ENCODE measurements at places on chromosomes 11 and 22.

- DNase-seq = no peak
These were observed 32.4 kb upstream of the MYH9 start for GRCh38 chr22:36419912-36420882.

DNA sequence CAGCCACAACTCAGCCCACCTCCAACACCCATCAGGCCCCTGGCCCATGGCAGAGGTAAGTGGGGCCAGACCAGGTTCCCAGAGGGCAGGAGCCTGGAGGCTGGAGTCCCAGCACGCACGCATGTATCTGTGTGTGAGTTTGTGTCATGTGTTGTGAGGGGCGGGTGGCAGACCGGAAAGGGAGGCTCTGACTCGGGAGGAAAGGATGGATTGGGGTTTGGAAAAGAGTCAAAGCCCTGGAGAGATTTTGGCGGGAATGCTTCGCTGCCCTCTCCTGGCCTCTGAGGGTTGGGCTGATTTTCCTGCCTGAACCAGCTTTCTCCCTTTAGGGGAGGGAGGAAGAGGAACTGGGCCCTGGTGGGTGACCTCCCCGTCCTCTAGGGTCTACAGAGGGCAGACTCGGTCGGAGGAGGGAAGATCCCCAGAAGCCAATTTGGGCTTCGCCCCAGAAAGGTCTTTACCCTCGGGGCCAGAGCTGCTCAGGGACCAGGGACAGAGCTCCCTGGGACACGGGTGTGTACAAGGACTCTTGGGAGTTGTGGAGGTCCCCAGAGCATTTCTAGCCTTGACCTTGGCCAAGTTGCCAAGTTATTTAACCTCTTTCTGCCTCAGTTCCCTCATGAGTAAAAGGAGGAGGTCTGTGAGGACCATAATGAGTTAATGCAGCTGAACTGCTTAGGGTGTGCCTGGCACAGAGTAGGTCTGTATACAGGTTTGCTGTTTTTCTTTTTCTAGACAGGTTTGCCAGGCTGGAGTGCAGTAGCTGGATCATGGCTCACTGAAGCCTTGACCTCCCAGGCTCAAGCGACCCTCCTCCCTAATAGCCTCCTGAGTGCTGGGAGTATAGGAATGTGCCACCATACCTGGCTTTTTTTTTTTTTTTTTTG lies 6.9 kb downstream of the C11orf68 start:
- DNase-seq = no peak

GRCh38 chr11:34331329-34331728 lies 26.5 kb downstream of the ABTB2 start:
- peak; percentile 42 for DNase-seq

DNA sequence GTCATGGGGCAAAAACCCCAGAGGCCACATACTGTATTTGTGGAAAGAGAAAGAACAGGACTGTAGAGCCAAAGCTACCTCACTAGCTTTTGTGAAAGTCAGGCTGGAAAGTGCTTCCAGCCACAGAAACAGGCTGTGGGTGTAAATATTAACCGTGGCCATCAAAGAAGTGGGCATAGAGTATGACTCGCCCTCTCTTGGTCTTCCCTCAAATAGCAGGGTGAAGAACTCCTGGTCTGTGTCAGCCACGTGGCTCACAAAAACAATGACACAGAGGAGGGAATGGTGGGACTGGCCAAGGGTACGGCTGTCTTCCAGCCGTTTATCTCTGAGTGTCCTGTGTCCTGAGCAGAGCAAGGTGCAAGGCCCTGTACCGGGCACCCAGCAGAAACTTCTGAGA lies 37.6 kb upstream of the UBASH3B start:
- no peak for DNase-seq

GRCh38 chr11:123434262-123434661 lies 4.2 kb downstream of the GRAMD1B start:
- DNase-seq = no peak

DNA sequence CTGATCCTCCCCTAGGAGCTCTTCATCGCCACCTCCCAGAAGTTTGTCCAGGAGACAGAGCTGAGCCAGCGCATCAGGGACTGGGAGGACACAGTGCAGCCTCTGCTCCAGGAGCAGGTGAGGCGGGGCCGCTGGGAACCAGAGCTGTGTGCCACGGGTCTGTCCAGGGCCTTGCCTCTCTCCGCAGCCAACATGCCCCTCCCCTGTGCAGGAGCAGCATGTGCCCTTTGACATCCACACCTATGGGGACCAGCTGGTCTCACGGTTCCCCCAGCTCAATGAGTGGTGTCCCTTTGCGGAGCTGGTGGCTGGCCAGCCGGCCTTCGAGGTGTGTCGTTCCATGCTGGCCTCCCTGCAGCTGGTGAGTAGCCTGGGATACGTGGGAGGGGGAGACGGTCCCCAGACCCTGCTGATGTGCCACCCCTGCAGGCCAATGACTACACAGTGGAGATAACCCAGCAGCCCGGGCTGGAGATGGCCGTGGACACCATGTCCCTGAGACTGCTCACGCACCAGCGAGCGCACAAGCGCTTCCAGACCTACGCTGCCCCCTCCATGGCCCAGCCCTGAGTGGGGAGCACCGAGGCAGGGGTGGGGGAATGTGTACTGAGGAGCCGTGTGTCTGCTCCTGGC lies 2.5 kb downstream of the SCO2 start:
- DNase-seq = no peak

- no peak for DNase-seq
These were observed 44.0 kb downstream of the LIF start for GRCh38 chr22:30202531-30203006.

GRCh38 chr22:44604991-44605390 lies 97.0 kb upstream of the PRR5 start:
- no peak for DNase-seq

GRCh38 chr11:117823946-117824420 lies 561 bp downstream of the FXYD2 start:
- DNase-seq = no peak

- no peak for DNase-seq
These were observed 1.6 kb downstream of the CD5 start for GRCh38 chr11:61103851-61104423.

GRCh38 chr11:70844387-70844786 lies 408.0 kb downstream of the SHANK2 start:
- no peak for DNase-seq

DNA sequence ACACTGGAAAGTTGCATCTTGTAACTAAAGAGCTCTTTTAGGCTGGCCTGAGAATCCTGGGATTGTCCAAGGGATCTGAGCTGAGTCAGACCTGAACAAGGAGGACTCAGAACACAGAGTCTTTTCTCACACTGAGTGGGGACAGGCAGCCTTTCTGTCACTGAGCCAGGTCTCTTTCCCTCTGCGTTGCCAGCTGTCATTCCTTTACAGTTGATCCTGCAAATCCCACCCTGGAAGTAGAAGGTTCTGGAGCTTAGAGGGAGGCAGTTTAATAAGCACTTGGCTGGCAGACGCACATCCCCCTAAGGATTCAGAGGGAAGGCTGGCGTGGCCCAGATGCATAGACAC lies 76.3 kb upstream of the SUSD2 start:
- DNase-seq = no peak

- DNase-seq = no peak
These were observed 139.0 kb upstream of the NAV2 start for GRCh38 chr11:19573666-19574065.

DNA sequence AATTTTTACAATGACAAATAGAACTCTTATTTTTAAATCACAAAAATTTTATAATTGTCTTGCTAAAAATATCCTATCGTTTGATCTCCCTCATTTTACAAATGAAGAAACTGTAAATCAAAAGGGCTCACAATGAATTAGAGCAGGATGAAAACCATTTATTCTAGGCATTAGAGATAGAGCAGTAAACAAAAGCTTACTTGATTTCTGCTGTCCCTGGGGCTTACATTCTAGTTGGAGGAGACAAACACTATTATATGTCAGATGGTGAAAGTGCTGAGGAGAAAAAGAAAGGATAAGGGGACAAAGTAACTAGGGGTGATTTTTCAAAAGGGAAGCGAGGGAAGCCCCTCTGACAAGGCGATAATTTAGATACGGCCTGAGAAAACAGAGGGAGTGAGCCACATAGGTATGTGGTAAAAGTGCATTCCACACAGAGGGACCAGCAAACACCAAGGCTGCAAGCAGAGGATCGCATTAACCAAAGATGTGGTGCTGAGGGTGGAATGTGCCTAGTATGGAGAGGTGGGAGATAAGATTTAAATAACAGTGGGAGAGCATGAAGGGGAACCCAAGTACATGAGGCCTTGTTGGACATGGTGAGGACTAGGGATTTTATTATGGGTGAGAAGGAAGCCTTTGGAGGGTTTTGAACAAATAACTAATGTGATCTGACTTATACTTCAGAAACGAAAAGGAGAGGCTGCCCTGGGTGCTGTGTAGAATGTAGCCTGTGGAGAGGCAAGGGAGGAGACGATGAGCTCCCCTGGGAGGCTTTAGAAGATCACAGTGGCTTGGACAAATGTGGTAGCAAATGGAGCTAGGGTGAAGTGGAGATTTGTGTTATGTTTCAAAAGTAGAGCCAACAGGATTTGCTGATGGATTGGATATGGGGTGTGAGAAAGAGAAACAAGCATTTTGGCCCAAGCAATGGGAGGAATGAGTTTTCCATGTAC lies 62.1 kb downstream of the PDHX start:
- no peak for DNase-seq

GRCh38 chr22:29146771-29147170 lies 58.9 kb upstream of the EMID1 start:
- DNase-seq = no peak

- no peak for DNase-seq
These were observed 2.7 kb upstream of the OR2D2 start for GRCh38 chr11:6895010-6895409.

GRCh38 chr22:37768273-37768672 lies 39.5 kb upstream of the GCAT start:
- DNase-seq = no peak

GRCh38 chr11:134519788-134520187 lies 107.7 kb upstream of the B3GAT1 start:
- DNase-seq = no peak

- DNase-seq = no peak
These were observed 15.3 kb upstream of the ACCSL start for GRCh38 chr11:44032299-44033085.

DNA sequence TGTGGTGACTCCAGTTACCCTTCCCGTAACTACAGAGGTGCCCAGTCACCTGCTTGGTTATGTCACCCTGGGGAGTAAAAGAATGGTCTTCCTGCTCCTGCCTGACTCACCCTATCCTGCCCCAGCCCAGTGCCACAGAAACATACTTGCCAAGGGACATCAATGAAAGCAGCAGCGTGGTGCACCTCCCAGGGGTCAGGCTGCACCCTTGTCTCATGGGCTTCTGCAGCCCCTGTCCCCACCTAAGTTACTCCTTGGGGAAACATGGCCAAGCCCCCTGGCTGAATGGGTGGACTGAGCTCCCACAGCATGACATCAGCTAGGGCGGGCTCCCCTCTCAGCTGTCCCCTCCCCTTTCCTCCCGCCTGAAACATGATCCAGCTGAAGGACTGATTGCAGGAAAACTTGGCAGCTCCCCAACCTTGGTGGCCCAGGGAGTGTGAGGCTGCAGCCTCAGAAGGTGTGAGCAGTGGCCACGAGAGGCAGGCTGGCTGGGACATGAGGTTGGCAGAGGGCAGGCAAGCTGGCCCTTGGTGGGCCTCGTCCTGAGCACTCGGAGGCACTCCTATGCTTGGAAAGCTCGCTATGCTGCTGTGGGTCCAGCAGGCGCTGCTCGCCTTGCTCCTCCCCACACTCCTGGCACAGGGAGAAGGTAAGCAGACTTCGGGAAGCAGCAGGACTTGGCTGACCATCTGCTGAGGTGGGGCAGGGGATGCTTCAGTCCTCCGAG lies at the start of gene HTR3A:
TSS of gene HTR3A (plus strand) at position 368 of the 730 bp plus-strand sequence. CDS start at position 586, 218 bp downstream.
- DNase-seq = no peak

Measured in GOT3 (cell line).